Hematopoietic multipotent progenitor cell treated with erythropoietin and hydrocortisone succinate and interleukin-3 and kit ligand, for 8 days (in vitro differentiated cells): ENCODE measurements at places on chromosomes 16 and 17.

GRCh38 chr17:80307994-80308691 is 47.5 kb downstream of the RNF213 start:
- DNase-seq = no peak

GRCh38 chr16:55567382-55567781 is 898 bp downstream of the CAPNS2 start:
- no peak for DNase-seq

- no peak for DNase-seq
Observed at GRCh38 chr16:72191551-72191950, 19.6 kb upstream of the PMFBP1 start.

DNA sequence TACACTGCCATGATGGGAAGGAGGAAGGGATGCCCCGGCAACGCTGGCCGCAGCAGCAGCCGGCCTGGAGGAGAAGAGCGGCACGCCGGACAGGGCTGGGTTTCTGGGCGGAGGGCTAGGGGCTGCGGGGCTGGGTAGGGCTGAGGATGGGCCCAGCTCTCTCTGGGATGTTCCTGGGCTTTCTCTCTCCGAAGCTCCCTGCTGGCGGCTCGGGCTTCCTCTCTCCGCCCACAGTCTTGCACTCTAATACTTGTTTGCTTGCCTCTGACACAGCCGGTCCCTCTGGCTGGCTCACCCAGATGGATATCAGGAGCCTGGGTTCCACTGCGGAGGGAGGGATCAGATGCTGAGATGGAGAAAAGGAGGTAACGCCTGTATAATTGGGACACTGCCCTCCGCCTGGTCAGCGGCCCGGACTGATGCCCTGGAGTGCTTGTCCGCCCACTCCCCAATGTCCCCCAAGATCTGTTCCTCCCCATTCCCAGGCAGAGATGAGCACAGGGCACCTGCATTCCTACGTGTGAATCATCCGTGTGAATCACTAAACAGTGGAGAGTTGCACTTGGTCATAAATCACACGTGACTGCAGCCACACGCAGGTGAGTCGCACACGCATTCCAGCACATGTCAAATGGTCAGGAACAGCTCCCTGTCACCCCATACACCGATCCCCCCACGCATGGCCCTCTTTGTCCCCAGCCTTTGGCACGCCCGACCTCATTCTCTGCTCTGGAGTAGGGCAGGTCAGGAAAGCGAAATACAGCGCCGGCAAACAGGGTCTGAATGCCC is at the start of gene ALOXE3:
ALOXE3 (minus strand) TSS at position 535 of the 789 bp plus-strand sequence; CDS start at position 11, 524 bp downstream.
- DNase-seq = peak; percentile 63

DNA sequence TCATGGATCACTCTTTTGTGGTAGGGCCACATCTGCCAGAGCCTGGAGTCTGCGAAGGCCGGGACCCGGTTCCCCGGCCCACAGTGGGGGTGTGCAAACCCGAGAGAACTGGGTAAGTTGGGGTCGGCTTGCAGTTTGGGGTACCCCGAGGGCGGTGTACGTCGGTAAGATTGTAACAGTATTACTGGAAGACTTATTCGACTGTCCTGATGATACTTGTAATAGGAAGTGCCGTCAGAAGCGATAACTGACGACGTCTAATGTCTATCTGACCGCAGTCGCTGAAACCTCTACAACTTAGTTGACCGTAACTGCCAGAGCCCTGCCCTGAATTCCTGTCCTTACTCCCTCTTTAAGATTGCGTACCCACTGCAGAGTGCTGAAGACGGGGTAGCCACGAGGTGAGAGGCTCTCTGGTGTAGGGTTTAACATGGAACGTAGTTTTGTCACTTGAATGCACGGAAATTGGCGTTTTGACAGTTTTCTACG is 24.0 kb downstream of the TRPV2 start:
- peak; percentile 63 for DNase-seq

DNA sequence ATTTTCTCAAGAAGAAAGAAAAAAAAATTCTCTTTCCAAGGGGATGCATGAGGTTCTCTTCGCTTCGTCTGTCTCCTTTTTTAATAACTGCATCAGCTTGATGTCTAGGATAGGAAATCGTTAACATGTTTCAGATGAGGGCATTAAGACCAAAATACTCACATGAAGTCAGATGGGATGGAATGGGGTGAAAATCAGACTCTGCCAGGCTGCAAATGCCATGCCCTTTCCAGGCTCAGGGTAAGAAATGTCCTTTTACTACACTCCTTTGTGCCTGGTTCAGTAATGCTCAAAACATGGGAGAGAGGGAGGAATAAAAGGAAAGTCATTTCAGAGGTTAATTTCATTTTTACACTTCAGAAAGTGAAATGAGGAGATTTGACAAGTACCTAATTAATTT is 21.7 kb upstream of the ERCC4 start:
- no peak for DNase-seq

DNA sequence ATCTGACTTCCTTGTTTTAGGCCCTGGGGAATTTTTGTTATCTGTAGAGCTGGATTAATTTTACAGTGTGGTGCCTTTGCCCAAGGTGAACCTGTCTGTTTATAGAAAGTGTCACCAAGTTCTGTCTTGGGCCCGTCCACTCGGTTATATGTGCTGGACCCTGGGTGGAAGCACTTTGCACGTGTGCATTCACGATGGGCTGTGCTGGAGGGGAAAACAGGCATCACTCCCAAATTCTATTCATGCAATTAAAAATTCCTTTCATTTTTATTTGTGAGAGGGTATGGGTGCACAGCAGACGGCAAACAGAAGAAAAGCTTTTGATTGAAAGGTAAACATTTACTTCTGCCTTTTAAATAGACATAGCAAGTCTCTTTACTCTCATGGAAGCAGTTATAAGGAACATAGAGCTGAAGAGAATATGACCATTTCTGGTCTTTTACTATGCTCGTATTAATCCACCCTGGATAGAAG is 101.2 kb downstream of the WWOX start:
- DNase-seq = no peak

- DNase-seq = no peak
Observed at GRCh38 chr16:82801361-82801760, 174.6 kb downstream of the CDH13 start.

DNA sequence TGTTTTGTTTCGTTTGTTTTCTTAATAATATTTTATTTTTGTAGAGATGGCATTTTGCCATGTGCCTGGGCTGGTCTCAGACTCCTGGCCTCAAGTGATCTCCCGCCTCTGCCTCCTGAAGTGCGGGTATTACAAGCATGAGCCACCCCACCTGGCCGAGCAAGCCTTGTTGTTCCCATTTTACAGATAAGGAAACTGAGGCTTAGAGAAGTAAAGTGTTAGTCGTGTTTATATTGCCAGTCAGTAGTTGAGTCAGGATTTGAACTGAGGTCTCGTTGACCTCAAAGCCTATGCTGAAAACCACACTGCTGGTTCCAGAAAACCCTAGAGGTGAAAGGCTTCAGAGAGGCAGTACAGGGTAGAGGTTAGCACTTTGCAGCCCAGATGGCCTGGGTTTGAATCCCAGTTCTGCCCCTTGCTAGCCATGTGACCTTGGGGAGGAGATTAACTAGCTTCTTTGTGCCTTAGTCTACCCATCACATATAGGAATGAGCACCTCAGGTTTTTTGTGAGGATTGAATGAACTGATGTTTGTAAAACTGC is 102.0 kb downstream of the ABCC6 start:
- no peak for DNase-seq

DNA sequence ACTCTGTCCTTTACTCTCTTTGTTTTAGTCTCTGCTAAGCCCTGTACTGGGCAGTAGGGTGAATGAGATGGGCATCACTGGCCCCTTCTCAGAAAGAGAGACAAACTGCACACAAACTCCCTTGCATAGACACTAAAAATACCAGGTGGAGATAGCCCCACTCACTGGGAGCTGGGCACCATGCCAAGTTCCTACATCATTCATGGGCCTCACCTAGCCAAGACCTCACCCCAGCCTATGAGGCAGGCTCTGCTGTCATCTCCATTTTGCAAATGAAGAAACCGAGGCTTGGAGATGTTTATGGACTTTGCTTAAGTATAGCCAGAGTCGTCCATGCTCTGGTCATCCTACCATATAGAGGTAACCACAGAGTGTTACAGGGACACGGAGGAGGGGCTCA is 499.8 kb upstream of the CDH11 start:
- no peak for DNase-seq

DNA sequence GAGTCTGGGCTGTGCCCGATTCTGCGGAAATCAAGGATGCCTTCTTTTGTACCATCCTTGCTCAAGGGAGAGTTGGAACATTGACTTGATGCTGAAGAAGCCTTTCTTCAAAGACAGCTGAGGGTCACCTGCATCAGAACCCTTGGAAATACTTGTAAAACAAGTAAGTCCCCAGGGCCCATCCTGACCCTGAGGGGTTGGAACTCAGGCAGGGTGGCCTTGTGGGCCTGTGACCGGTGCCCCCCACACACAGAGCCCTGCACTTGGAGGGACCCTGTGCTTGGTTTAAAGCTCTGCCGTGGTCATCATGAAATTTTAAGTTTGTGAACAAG is 56.9 kb downstream of the WIPI1 start:
- no peak for DNase-seq

- no peak for DNase-seq
Observed at GRCh38 chr17:9968881-9969280, 63.8 kb upstream of the RCVRN start.

GRCh38 chr17:72118335-72119076 is 2.3 kb upstream of the SOX9 start:
- peak; percentile 53 for DNase-seq

GRCh38 chr17:68750208-68750562 is 149.0 kb upstream of the FAM20A start:
- DNase-seq = no peak

DNA sequence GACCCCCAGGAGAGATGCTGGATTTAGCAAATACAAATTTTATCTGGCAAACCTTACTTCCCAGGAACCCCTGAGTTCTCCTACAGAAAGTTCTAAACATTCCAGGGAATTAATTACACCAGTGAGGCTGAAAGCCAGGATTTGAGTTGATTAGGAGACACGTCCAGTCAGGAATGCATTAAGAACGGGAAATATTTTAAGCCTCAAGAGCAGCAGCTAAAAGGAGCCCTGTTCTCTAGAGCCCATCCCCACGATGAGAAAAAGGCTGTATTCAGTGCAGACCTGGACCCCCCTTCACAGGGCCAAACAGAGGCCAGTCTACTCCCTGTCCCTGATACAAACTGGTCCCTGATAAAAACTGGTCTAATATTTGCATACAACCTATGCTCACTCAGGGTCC is 55.0 kb downstream of the VAT1L start:
- no peak for DNase-seq

DNA sequence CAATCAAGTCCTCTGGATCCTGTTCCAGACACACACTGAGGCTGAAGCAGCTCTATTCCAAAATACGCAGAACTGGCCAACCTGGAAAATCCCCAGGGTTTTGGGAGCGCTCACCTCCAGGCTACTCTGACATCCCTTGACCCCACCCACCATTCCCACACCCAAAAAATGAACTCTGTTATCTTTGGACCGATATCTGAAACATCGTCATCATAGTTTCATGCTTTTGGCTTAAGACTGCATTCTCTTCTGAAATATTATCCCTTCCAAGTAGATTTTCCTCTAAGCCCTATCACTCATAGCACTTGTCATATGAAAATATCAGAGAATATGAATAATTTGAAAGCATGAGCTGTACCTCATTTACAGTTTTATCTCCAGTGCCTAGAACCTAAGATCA is 34.7 kb downstream of the VAT1L start:
- DNase-seq = no peak

- DNase-seq = peak; percentile 85
Observed at GRCh38 chr17:76562734-76563148, 22.9 kb downstream of the PRCD start.

DNA sequence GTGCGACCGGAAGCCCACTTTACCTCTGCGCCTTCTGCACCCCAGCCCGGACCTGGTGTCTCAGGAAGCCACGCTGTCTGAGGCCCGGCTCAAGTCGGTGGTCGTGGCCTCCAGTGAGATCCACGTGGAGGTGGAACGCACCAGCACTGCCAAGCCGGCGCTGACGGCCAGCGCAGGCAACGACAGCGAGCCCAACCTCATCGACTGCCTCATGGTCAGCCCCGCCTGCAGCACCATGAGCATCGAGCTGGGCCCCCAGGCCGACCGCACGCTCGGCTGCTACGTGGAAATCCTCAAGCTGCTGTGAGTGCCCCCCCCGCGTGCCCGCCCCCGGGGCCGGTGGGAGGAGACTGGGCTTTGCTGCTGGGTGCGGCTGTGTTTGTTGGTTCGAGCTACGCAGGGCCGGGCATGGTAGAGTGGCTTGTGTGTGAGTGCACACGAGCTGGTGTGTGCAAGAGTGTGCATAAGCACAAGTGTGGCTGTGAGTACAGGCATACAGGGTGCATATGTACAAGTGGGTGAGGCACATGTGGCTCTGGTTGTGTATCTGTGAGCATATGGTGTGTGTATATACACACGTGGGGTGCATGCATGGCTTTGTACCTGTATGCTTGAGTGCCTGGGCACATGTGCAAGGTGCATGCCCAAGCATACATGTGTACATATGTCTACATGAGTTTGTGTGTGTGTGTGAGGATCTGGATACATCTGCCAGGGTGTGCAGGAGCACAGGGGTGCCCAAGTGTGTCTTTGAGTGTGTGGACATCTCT is 100.6 kb upstream of the PLCG2 start:
- peak; percentile 40 for DNase-seq

DNA sequence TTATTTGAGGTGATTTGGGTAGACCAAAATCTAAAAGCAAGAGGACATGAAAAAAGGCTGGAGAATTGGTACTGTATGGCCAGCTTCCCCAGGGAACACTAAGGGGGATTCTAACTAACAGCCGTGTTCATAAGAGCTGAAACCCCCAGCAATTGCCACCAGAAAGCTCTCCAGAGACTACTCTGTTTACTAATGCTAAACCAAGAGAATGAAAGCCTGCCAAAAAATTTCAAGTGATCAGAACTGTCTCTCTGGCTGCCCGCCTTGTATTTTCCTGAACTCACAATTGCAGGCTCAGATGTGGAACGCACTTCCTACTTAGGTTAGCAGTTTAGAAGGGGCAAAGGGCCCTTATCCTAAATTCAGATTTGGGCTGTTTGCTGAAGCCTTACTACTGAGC is 24.1 kb downstream of the MYH10 start:
- no peak for DNase-seq

DNA sequence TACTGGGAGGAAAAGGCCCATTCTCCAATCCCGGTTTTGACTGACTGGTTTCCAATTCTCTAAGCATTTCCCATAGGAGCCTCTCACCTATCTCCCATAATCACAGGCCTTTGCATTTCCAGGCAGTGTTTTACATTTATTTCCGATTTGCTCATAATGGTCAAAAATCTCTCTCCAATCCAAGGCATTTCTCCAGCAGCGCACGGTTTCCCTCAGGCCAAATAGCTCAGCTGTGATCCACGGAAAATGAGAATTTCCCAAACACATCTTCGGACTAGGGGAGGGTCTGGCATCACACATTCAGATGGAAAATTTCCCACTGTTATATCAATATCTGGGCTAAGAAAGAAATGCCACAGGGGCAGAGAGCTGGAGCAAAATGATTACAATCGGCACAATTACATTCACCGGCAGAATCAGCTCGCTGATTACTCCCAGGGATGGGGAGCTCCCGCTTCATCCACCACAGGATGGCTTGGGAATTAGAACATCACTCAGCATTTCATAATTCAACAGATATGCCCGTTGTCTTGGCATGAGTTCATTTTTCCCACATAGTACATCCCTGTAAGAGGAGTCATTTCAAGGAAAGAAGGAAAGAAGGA is 6.7 kb downstream of the PIPOX start:
- no peak for DNase-seq

GRCh38 chr16:75471723-75472633 is 7.5 kb upstream of the TMEM170A start:
- peak; percentile 73 for DNase-seq
